ENCODE measurements at places on chromosomes 13 and 19.

- DNase-seq, result no peak
These were observed 47.4 kb upstream of the CCNE1 start for GRCh38 chr19:29764361-29764760.

DNA sequence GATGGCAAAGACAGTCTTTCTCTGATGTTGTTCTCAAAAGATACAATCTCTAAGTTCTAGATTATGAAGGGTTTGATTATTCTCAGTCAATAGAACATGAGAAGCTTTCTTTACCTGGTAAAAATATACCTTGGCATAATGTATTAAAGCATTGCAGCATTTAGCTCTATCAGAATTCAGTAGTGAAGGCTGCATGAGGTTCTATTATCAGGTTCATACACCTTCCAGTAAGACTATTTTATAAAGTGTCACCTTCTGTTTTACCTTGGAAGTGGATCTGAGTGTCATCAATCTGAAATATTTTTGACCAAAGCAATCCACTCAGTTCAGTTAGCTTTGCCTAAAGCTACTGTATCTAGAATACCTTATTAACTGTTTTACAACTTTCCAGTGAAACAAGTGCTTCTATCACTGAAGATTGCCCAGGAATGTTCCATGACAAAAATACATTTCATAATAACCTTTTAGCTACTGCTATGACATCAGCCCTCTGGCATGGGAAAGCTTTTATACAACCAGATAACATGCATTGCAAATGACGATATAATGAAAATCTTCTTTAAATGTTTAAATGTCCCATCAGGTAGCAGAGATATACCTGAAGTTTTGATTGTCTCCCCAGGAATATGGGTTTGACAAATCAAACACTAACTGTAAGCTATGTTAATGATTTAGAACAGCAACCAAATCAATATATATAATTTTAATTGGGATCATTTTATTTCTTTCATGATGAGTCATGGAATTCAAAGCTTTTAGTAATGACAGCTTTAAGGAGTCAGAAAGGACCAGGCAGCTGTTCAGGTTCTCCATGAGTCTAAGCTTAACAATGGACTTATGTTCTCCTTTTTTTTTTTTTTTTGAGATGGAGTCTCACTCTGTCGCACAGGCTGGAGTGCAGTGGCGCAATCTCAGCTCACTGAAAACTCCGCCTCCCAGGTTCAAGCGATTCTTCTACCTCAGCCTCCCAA is 72.2 kb downstream of the UFM1 start:
- no peak for DNase-seq

DNA sequence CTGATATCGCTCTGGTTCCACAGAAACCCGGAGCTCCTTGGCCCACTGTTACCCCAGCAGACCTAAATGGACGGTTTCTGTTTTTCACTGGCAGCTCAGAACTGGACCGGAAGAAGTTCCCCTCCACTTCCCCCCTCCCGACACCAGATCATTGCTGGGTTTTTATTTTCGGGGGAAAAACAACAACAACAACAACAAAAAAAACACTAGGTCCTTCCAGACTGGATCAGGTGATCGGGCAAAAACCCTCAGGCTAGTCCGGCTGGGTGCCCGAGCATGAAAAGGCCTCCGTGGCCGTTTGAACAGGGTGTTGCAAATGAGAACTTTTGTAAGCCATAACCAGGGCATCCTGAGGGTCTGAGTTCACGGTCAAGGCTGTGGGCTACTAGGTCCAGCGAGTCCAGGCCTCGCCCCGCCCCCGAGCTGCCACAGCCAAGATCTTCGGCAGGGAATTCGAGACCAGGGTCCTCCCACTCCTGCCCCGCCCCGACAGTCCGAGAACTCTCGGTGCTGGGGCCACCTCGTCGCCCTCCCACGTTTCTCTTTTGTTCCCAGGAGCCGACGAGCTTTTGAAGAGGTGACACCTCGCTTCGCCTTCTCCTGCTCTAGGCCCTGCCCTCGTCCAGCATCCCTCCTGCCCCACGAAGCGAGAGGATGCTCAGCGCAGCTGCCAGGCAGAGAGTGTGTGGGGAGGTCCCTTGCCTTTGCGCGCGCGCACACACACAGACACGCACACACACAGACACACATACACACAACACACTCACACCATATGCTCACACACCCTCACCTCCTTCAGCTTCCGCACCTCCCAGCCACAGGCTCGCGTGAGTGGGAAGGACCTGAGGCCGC is 8.8 kb downstream of the ZIC2 start:
- no peak for DNase-seq

GRCh38 chr13:43688227-43688907 is 98.4 kb downstream of the ENOX1 start:
- no peak for DNase-seq

GRCh38 chr19:55958356-55958755 is 10.7 kb downstream of the NLRP8 start:
- no peak for DNase-seq

GRCh38 chr19:423691-424466 is 14.9 kb upstream of the C2CD4C start:
- no peak for DNase-seq

DNA sequence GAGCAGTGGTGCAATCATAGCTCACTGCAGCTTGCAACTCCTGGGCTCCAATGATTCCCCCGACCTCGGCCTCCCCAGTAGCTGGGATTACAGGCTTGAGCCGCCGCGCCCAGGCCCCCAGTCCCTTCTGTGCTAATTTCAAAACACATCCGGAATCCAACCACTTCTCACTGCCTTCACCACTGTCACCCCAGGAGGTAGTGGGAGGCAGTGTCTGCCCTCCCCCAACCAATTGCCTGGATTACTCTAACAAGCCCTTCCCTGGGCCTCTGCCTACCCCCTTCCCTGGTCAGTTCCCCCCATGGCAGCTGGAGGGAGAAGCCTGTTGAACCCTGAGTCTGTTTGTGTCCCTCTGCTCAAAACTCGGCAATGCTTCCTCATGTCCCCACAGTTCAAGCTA is 2.3 kb downstream of the PRAM1 start:
- no peak for DNase-seq
